ENCODE measurements at places on chromosomes 16 and 17.
A peak's percentile ranks its signal among the peaks of the same experiment; 100 is the strongest.

DNA sequence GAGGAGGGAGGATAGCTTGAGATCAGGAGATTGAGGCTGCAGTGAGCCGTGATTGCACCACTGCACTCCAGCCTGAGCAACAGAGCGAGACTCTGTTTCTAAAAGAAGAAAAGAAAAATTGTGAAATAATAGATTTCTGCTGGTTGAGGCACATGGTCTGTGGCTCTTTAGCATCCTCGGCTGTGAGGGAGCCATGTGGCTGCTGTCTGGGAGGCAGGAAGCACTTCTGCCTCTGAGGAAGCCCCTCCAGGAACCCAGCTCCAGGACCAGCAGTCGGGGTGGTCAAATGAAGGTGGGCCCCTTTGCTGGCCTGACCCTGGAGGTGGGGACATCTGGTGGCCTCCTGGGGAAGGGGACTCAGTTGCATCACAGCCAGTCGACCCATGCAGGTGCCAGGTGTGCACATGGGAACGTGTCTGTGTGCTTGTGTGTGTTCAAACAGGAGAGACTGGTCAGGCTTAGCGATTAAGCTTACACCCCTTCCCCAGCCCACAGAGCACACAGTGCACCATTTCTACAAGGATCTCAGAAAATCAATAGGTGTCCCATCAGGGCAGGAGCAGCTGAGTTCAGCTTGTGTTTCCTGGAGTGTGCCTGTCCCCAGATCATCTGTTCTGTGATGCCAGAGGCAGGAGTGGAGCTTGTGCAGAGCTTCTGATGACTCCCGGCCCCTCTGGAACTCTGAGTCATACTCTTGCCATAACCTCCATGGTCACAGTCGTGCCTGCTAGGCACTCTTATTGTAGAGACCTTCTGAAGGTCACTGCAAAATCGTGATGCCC lies 24.3 kb upstream of the MGAT5B start:
- no peak for DNase-seq

- no peak for DNase-seq
These were observed 32.6 kb downstream of the FOXL1 start for GRCh38 chr16:86610779-86611524.

DNA sequence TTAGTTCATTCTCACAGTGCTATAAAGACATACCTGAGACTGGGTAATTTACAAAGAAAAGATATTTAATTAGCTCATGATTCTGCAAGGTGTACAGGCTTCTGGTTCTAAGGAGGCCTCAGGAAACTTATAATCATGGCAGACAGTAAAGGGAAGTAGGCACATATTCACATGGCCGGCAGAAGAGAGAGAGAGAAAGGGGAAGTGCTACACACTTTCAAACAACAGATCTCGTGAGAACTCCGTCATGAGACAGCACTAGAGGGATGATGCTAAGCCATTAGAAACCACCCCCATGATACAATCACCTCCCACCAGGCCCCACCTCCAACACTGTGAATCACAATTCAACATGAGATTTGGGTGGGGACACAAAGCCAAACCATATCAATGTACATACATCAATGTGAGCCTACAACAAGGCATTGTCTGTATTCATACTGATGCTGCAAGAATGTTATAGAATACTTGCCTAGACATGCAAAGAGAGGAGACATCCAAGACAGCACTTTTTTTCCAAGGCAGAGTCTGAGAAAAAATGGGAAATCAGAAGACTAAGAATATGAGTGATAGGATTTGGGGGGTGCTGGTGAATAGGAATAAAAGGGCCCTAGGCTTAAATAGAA lies 114.8 kb upstream of the XYLT1 start:
- DNase-seq: no peak

DNA sequence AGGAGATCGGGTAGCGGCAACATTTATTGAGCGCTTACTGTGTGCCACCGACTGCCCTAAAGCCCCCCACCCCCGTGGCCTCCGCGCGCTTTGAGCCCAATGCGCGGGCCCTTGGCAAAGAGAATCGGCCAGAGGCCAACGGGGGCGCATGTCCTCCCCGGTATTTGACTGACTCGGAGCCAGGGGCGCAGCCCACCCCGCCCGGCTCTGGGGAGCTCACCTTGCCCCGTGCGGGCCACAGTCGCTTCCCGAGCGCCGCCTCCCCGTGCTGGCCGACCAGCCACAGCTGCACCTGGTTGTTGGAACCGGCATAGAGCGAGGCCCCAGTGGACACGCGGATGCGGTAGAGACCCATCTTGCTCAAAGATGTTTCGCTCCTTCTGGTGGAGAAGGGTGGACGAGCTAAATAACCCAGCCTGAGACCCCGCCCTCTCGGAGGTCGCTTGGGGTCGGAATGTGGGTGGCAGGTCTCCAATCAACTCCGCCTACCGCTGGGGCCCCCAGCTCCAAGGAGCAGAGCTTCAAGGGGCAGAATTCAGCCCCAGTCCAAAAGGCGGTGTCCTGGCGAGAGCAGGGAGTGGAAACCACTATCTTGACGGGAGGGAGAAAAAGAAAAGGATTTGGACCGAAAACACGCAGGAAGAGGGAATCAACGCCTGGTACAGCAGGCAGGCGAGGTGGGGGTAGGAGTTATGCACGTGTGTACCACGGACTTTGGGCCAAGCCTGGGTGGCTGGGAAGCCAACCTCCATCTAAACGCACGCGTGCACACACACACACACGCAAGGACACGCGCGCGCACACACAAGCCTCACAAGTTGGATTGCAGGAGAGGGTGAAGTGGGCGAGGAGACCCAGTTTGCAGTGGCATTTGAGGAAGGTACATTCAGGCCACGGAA lies at the start of gene ALOX15:
Gene ALOX15, minus strand, starts transcription at position 382 of the 899 bp plus-strand sequence. Its CDS starts 27 bp downstream, at position 355.
- DNase-seq: no peak

DNA sequence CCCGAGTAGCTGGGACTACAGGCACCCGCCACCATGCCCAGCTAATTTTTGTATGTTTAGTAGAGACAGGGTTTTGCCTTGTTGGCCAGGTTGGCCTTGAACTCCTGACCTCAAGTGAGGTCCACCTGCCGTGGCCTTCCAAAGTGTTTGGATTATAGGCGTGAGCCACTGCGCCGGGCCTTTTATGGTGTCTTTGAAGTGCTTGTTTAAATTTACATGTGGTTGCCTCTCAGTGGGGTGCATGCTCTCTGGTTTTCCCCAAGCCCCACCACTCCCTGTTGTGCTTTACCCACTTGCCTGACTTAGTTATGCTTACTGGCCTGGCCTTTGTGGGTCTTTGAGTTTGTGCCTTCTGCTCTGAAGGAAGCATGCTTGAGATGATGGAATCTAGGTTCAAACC lies 132.0 kb downstream of the PRKCB start:
- no peak for DNase-seq

GRCh38 chr16:68363658-68364521 lies 53.1 kb downstream of the PRMT7 start:
- DNase-seq: no peak

DNA sequence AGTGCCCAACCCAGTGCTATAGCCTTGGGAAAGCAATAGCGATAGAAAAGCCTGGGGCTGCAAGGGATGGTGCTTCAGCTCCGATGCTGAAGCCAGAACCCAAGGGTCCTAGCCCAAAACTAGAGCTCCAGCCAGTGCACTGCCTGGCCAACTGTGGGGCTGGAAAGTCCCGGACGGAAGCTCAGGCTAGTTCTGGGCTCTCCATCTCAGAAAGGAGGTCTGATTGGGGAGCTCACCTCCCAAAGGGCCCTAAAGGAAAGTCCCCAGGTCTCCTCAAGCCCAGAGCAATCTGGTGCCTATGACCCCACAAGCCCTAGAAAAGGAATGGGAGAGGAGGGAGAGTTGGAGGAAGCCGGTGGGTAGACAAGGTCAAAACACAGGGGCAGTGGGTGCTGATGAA lies 2.0 kb upstream of the ABCC3 start:
- DNase-seq: no peak

DNA sequence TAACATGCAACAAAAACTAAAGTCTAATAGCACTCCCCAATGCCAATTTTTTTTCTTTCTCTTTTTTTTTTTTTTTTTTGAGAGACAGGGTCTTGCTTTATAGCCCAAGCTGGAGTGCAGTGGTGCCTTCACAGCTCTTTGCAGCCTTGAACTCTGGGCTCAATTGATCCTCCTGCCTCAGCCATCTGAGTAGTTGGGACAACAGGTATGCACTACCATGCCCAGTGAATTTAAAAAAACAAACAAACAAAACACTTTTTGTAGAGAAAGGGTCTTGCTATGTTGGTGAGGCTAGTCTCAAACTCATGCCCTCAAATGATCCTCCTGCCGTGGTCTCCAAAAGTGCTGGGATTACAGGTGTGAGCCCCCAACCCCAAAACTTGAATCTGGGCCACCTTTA lies 632.3 kb downstream of the WWOX start:
- DNase-seq: no peak

- DNase-seq: no peak
These were observed at the start of gene EVPL for GRCh38 chr17:76027159-76027839. TSS of gene EVPL (minus strand) at chr17:76027306. CDS start at chr17:76027198, 108 bp downstream.

DNA sequence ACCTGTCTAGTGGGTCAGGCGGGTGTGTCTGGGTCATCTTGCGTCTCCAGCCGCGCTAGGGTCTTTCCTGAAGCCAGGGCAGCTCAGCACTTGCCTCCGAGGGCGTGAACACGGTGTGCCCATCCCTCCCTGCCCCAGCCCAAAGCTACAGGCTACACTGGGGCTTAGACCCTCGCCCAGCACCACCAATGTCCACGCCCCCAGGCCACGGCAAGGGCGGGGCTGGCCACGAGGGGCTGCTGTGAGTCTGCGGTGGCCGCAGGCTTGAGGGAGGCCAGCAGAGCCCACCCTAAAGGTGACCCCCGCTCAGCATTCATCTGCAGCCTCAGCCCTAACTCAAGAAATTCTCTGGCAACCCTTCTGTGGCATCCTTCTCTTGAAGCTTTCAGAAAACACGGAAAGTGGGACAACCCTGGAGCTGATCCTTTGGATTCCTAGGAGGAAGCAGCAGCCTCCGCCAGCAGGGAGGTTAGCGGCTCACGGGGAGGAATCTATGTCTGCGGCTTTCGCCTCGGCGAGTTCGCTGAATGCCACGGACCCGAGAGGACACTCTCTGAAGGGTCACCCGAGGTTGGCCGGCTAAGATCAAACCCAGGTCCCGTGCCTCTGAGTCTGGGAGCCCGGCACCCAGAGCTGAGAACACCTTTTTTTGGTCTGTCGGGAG lies 41.7 kb downstream of the TIMM22 start:
- DNase-seq: no peak

DNA sequence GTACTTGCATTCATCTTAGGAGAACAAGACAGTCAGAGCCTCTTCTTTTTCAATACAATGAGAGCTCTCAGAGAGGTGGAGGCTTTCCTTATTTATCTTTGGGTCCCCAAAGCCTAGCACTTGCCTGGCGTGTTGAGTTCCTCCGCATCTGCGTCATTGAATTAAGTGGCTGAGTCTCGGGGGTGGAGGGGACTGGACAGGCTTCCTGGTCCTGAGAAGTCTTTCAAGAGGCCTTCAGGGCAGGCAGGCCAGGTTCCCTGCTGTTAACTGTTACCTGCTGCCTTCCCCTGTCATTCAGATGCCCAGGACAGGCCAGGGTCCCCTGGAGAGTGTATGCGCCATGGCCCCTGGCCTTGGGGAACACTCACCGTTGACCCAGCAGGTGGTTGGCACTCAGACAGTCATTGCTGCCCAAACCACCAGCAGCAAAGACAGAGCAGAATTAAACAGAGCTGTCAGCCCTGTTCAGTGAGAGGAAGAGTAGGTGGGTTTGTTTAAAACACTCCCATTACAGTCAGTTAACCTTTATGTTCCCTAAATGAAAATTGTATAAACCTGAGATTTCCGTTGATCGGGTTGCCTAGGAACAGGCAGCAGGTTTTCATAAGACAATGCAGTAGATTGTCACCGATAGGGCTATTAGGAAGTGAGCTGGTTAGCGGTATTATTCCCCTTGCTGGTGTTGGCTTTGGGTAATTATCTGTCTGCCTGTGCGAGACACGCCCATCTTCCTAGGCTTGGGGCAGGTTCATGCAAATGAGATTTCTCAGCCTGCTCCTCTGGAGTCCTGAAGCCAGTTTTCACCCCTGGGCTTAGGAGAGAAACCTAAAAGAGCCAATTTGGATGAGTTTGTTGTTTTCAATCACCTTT lies 132.7 kb downstream of the CCDC182 start:
- DNase-seq: peak; percentile 81

GRCh38 chr16:68887107-68887506 lies 43.8 kb downstream of the TANGO6 start:
- DNase-seq: no peak

GRCh38 chr17:48704361-48705248 lies 17.7 kb downstream of the PRAC1 start:
- no peak for DNase-seq

GRCh38 chr17:49469831-49470810 lies 25.0 kb upstream of the NGFR start:
- DNase-seq: no peak

DNA sequence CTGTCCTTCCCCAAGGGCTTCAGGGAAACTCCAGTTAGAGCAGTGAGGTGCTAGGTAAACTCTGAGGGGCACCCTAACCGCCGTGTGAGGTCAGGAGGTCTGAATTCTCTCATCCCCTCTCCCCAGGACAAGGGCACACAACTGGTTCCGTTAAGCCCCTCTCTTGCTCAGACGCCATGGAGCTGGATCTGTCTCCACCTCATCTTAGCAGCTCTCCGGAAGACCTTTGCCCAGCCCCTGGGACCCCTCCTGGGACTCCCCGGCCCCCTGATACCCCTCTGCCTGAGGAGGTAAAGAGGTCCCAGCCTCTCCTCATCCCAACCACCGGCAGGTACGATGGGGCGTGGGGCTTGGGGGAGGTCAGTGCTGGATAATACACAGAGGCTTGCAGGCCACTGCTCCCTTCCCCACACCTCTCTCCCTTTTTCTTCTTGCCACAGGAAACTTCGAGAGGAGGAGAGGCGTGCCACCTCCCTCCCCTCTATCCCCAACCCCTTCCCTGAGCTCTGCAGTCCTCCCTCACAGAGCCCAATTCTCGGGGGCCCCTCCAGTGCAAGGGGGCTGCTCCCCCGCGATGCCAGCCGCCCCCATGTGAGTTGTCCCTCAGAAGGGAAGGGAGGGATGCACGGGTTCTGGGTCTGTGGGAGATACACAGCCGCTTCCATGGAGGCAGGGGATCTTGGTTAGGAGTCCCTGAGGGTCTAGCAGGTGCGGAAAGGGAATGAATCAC lies 4.6 kb downstream of the GRB7 start:
- no peak for DNase-seq

- DNase-seq: no peak
These were observed 7.8 kb downstream of the RARA start for GRCh38 chr17:40316571-40317344.

- DNase-seq: no peak
These were observed 113.1 kb downstream of the SNX29 start for GRCh38 chr16:12089492-12090150.

DNA sequence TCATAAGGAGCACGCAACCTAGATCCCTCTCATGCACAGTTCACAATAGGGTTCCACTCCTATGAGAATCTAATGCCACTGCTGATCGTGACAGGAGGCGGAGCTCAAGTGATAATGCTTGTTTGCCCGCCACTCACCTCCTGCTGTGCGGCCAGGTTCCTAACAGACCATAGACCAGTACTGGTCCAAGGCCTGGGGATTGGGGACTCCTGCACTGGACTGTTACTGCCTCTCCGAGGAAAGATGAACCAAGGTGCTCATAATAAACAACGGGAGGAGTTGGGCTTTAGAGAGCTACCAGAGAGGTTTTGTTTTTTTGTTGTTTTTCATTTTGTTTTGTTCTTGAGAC lies 58.2 kb downstream of the TK2 start:
- no peak for DNase-seq

Data from NCI-H2081 (cell line).